ENCODE measurements at places on chromosomes 2 and 18.
A peak's percentile ranks its signal among the peaks of the same experiment; 100 is the strongest.

DNA sequence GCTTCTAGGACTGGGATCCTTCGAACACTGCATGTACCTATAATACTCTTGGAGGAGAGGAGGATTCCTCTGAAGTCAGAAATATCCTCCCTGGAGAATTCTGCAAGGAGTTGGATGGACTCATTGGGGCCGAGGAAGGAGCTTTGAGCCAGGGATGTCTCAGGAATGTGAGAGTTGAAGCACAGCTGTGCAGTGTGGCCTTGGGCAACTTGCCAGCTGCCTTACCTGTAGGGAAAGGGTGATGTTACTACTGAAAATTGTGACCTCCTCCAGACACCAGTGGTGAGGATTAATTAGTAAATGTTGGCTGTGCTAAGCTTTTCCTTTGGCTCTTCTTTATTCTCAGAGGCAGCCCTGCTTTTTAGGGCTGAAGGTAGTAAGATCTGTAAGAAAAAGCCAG, 41.4 kb downstream of the FMNL2 start:
- no peak for DNase-seq

GRCh38 chr2:222753251-222753824, 81.9 kb downstream of the MOGAT1 start:
- peak; percentile 45 for DNase-seq

DNA sequence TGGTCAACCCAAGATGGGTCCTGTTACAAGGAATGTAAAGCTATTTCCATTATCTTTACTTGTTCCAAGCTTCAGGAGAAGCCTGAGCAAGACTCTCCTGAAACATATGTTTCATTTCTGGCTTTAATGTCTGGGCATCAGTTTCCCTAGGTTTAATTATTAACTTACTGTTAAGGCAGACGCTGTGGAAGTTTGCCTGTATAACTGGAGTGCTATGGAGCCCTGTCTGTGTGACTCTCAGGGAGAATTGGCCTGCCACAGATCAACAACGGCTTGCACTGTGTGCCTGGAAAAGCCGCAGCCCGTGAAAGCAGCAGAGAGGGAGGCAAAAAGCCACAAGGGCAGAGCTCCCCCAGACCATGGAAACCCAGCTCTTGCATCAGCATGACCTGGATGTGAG, 22.1 kb upstream of the LONRF2 start:
- DNase-seq, result no peak

DNA sequence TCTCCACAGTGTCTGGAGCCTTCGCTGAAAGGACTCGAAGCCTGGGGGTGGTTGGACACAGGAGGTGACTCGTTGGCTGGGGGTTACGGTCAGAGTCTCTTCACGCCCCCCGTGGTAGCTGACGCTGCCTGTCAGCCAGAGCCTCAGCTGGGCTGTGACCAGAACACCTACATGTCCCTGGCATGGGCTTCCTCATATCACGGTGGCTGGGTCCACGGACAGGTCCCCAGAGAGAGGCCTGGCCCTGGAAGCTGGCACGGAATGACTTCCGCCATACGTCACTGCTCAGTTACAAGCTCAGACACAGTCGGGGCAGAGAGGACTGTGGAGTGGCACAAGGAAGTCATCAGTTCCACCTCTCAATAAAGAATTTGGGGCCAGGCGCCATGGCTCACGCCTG, 28.5 kb downstream of the ITGB1BP1 start:
- no peak for DNase-seq

- DNase-seq, result no peak
Observed at GRCh38 chr2:186255823-186256222, 230.2 kb upstream of the ZC3H15 start.

DNA sequence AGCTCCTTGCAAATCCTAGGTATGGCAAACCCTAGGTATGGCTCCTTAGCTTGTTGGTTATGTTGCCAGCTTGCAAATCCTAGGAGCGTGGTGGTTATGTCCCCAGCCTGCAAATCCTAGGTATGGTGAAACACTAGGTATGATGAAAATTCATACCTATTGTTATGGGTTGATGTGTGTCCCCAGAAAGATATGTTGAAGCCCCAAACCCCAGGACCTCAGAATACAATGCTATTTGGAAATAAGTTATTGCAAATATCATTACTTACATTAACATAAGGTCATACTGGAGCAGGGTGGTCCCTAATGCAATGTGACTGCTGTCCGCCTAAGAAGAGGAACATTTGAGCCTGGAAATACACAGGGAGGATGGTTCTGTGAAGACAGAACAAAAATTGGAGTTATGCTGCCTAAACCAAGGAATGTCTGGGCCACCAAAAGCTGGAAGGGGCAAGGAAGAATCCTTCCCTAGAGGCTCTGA, 220.8 kb downstream of the MYCN start:
- no peak for DNase-seq

- DNase-seq, result peak; percentile 44
Observed at GRCh38 chr18:5298156-5298852, 2.8 kb upstream of the ZBTB14 start.

- DNase-seq, result no peak
Observed at GRCh38 chr18:38256366-38256765, 690.8 kb upstream of the CELF4 start.

- DNase-seq, result peak; percentile 61
Observed at GRCh38 chr2:136025057-136025973, 39.9 kb upstream of the DARS1 start.

DNA sequence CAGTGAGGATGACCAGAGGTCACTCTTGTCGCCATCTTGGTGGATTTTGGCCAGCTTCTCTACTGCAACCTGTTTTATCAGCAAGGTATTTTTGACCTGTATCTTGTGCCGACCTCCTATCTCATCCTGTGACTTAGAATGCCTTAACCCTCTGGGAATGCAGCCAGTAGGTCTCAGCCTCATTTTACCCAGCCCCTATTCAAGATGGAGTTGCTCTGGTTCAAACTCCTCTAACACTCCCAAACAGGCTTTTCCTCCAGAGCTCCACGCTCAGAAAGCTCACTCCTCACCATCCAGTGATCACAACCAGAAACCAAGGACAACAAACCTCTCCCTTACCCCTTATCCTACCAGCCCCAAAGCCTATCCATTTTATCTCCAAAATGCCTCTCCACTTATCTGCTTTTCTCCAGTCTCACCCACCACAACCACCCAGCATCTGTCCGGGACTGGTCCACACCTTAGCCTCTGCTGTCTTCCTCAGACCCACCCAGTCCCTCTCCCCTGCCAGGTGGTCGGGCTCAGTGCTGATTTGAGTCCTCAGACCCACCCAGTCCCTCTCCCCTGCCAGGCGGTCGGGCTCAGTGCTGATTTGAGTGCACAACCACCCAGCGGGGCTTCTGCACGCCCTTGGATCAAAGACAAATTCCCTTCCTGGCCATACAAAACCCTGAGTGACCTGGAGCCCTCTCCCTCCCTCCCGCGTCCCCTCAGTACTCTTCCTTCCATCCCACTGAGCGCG, 11.7 kb upstream of the SMAD7 start:
- no peak for DNase-seq
